ENCODE measurements at places on chromosomes 3 and 15.

DNA sequence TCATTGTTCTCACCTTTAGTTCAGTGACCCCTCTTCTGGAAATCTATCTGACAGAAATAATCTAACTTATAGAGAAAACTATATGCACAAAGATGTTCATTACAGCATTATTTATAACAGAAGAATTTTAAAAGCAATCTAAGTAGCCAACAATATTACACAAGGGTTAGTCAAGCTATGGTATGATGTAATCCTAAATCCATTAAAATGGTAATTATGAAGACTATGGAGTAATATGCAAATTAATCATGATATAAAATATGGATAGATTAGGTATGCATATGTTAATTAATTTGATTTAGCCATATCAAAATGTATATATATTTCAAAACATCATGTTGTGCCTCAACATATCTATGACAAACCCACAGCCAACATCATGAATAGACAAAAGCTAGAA lies 17.7 kb upstream of the HERC1 start:
- no peak for DNase-seq

GRCh38 chr3:12810961-12811360 lies 14.5 kb downstream of the CAND2 start:
- DNase-seq: no peak

DNA sequence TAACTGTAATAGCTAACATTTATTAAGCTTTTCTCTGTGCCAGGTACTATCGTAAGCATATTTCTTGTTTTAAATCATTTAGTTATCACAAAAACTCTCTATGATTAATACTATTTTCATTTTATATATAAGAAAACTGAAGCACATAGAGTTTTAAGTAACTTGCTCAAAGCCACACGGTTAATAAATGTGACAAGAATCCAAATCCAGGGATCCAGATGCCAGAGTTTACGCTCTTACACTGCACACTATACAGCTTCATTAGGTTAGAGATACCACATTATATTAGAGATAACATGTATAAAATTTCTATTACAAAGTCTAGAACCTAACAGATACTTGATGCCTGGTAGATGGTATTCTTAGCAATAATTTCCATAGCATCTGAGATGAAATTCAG lies 265.2 kb downstream of the SHOX2 start:
- no peak for DNase-seq

- DNase-seq: no peak
These were observed 338.7 kb upstream of the IL12A start for GRCh38 chr3:159649951-159650350.

DNA sequence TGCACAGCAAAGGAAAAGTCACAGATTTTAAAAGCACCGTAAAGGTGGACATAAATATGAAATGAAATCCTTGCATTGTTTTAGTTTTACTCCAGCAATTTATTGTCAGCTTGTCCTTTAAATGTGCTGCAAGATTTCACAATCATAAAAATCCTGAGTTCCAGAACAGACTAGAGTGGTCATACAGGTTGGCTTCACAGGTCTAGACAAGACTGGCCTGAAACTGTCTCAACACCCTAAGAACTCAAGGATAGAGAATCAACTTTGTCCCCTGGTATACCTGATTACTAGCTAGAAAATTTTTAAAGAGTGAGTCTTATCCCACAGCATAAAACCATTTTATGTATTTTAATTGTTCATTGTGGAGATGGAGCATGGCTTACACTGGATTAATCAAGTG lies 521.7 kb upstream of the MCTP2 start:
- DNase-seq: no peak

DNA sequence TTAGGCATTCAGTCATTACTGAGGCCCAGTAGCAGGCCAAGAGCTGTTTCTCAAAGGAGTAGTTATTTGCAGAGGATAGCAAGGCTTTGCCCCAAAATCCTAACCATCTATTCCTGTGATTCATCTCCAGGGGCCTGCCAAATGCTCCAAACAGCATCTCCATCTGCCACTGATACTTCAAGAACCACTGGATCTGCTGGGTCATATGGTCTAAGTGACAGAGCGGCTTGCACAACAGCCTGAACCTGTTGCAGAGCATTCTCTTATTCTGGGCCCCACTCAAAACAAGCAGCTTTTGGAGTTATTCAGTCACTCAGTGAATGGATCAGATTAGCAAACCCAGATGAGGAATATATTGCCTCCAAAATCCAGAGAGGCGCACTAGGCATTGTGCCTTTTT lies 68.8 kb upstream of the ALDH1A3 start:
- DNase-seq: no peak

DNA sequence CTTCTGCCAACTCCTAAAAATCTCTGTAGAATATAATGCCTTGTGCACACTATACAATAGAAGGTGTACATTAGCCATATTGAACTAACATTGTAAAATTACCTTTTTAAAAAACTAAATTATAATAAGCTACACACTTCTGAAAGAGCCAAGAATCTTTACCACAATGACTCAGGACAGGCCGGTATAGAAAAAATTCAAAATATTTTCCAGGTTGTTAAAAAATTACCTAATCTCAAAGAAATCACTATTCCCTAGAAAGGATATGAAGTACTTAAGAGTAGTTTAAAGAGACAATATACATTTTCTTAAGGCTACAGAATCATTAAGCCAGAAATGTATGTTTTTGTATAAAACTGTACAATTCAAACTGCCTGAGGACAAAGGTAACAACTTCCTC lies 48.5 kb downstream of the TJP1 start:
- no peak for DNase-seq

- DNase-seq: peak; percentile 57
These were observed 75.2 kb downstream of the NEO1 start for GRCh38 chr15:73127302-73127936.

- DNase-seq: no peak
These were observed 105.1 kb upstream of the ETV5 start for GRCh38 chr3:186213946-186214345.

- DNase-seq: peak; percentile 80
These were observed 94.2 kb downstream of the LIPC start for GRCh38 chr15:58525991-58526421.

DNA sequence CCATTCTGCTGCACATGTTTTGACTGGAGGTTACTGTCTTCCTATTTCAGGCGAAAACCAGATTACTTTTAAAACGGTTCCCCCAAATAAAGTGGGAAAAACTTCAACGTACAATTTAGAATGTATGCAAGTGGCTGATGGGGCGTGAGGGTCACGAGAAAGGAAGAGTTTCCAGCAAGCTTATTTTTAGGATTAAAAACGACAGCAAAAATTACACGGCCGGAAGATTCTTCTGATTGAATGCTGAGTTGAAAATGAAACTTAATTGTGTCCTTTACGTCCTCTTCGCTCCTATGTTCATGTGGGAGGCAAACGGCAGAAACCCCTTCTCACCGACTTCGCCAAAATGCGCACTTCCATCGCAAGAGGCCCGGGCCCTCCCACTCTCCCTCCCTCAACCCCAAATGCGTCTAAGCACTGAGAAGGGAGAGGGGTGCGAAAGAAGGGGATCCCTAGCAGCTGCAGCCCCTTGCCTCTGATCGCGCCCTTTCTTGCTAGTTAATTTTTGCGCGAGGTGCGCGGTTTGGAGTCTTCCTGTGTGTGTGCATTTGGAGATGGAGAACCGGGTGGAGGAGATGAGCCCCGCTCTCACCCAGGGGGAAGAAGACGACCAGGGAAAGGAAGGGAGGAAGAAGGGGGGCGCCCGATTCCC lies 656 bp downstream of the CD47 start:
- peak; percentile 67 for DNase-seq

DNA sequence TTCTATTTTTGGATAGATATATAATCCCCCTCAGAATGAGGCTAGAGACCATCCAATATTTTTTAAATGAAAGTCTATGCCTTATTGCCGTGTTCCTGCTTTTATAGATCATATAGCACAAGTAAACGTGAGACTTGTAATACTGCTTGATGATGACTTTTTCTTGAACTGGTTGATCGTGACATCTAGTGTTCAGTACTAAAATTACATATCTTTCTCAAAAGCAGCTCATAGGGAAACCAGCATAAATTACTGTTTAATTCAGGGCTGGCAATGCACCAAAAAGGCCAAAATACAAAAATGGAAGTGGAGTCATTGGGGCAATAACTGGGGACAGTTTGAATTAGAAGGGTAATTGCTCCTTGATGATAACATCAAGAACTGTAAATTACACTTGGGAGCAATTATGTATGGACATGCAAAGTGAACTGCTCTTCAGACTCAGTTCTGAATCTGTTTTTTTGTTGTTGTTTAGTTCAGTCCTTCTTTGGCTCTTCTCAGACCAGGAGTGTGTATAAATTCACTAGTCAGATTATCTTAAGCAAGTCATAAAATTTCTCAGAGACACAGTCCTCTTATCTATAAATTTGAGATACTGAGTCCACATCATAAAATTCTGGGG lies 325.3 kb downstream of the THSD4 start:
- peak; percentile 55 for DNase-seq

- DNase-seq: no peak
These were observed 9.3 kb downstream of the EOGT start for GRCh38 chr3:69004138-69004537.

- no peak for DNase-seq
These were observed 1.0 kb downstream of the LIMD1 start for GRCh38 chr3:45595364-45596195.

DNA sequence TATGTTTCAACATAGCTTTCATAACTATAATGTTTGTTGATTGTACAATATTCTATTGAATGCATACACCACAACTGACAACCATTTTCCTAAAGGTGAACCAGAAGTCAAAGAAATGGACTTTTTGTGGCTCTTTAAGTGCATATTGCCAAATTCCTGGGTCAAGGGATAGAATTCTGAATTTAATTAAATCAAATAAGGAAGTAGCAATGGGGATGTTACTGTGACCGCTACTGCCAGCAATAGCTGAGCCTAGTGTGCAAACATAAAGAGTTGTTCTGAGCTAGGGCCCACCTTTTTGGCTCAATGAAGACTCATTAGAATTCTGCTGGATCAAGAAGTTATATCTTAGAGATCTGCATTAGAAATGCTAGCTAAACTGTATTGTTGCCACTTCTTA lies 17.3 kb upstream of the KBTBD8 start:
- peak; percentile 7 for DNase-seq

DNA sequence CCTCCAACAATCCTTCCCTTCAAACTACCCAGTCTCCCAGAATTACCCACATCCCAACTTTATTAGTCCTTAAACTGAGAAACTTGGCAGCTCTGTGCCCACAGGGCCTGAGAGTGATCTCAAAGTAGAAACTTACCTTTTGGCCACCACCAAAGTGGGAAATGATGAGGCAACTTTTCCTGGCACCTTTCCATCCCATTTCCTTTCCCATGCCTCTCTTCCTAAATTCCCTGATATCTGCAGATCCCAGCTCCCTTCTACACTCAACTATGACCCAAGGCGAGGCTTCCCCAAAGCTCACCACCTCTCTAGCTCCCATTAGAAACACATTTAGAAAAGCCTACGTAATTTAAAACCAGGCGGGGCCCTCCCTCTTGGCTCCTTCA lies 271.9 kb downstream of the FOXP1 start:
- DNase-seq: no peak

DNA sequence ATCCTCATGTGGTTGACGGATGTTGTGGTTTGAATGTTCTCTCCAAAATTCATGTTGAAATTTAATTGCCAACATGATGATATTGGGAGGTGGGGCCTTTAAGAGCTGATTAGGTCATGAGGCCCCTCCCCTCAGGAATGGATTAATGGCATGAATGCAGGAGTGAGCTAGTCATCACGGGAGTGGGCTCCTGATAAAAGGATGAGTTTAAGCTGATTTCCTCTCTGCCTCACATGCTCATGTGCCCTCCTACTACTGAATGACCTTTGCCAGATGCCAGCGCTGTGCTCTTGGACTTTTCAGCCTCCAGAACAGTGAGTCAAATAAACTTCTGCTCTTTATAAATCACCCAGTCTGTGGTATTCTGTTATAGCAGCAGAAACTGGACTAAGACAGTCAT lies 111.2 kb downstream of the MYO5A start:
- DNase-seq: peak; percentile 71

DNA sequence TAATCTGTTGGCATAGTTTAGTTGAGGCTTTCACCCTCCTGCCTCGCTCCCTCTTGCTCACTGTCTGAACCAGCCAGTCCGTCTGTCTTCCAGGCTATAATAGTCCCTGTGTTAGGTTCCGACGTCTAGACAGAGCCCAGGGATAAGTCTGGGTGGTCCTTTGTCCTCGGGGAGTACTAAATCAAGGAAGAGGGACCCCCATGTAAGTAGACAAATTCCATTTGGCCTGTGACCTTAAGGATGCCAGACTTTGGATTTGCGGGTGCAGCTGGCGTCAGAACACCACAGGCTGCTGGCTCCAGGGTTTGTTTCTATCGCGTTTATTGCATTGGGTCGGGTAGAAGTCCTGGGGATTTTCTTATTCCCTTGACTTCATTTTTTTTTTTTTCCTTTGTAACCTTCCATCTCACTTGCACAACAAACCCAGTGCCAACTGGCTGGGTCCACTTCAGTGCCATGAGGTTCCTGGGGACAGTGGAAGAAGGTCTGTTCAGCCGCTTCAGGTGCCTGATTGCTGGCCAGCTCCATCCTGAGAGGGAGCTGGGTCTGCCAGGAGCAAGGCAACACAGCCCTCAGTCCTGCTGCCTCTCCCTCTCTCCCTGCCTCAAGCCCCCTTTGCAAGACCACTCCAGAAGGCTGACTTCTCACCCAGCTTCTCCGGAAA lies 95.4 kb upstream of the KLHL25 start:
- no peak for DNase-seq

- no peak for DNase-seq
These were observed 45.4 kb downstream of the EFHB start for GRCh38 chr3:19888428-19889152.

GRCh38 chr15:68268405-68268804 lies 9.1 kb upstream of the FEM1B start:
- DNase-seq: no peak

DNA sequence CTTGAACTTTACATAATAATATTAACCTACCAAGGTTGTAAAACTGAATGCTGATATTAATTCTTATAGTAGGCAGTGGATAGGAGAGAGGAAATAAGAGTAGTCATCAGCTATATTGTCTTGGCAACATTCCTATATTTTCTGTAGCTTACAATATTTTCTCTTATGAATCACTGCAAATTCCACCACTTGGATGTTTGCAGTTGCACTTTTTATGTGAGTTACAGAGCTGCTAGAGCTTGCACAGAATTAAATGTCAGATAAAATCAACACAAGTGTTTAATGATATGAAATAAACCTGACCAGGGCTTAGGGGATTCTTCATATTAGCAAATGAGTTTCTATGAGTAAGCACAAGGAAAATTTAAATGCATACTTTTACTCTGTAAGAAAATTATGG lies 1710.1 kb downstream of the SI start:
- DNase-seq: no peak

- no peak for DNase-seq
These were observed 133.9 kb upstream of the PFN2 start for GRCh38 chr3:150104564-150104963.

- no peak for DNase-seq
These were observed 548.8 kb upstream of the MDFIC2 start for GRCh38 chr3:70861234-70861633.

DNA sequence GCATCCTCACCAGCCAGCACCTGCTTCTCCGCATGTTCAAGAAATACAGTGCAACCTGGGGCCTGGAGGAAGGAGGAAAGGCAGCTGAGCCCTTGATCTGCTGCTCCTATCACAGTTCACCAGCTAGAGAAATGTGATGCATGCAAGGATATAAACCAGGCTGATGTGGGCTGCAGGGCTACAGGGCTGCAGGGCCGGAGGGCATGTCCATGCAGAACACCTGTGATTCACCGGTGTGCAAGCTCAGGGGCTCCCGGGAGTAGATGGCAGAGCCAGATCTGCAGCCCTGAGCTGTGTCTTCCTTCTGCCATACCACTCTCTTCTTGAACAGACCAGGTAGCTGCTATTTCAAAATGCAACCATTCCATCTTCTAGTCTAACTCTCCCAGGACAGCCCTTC lies 84.9 kb downstream of the HMG20A start:
- DNase-seq: no peak
